ENCODE measurements at places on chromosomes 16 and 17. TPM values are rescaled to one million over a fixed set of nuclear protein-coding genes. Genes with fewer than 3 reads are reported as not detected.
A peak's percentile ranks its signal among the peaks of the same experiment; 100 is the strongest.

The KRTAP2-3 gene
- not detected for total RNA-seq

DNA sequence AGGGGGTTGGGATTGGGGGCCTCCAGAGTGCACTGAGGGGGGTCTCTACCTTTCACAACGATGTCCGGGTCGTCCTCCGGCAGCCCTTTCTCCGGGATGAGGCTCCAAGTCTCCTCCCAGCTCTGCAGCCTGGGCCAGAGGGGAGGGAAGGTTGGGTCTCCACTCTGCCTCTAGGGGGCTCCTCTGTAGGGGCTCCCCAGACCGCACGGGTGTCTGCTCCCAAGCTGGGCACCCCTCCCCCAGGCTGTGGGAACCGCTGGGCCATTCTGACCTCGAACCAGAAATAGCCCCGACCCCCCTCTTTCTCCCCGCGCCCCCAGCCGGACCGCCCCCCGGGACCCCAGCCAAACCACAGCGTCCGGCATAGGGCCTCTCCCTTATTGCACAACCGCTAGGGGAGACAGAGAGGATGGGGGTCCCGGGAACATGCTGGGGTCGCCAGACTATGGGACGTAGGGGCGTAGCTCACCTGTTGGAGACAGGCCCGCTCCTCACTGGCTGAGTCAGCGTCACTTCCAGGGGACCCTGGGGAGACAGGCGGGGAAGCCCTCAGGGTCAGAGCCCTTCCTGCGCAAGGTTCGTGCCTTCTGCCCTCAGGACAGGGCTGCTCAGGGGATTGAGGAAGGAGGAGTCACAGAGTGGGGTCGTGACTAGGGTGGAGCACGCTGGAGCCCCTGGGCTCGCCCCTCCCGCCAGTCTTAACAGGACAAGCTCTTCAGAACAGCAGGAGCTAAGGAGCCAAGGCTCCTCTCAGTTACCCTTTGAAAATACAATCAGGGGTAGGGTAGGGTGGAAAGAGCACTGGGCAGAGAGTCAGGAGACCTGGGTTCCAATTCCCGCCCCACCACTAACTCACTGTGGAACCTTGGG lies 2.7 kb downstream of the PLEKHH3 start:
- H3K4me3 ChIP-seq, result peak overlapping the region; percentile 96
- no peaks in the 10 kb centered on the region for H3K27me3 ChIP-seq
- H3K36me3 ChIP-seq, result peaks cover 39% of the 10 kb centered on the region
- DNase-seq, result peak; percentile 100
- H3K27ac ChIP-seq, result no peak overlapping the region
- peaks cover 28% of the 10 kb centered on the region for H3K4me1 ChIP-seq

- H3K36me3 ChIP-seq, result no peaks in the 10 kb centered on the region
- H3K27ac ChIP-seq, result no peak overlapping the region
- H3K4me3 ChIP-seq, result no peak overlapping the region
- no peaks in the 10 kb centered on the region for H3K4me1 ChIP-seq
- no peak for DNase-seq
Measured at GRCh38 chr17:11545696-11546095, 52.6 kb upstream of the DNAH9 start.

GRCh38 chr17:5331506-5331905 lies 49.4 kb downstream of the RABEP1 start:
- no peak overlapping the region for H3K4me3 ChIP-seq
- no peak for DNase-seq
- peak overlapping the region; percentile 33 for H3K27ac ChIP-seq
- peaks cover 10% of the 10 kb centered on the region for H3K4me1 ChIP-seq

DNA sequence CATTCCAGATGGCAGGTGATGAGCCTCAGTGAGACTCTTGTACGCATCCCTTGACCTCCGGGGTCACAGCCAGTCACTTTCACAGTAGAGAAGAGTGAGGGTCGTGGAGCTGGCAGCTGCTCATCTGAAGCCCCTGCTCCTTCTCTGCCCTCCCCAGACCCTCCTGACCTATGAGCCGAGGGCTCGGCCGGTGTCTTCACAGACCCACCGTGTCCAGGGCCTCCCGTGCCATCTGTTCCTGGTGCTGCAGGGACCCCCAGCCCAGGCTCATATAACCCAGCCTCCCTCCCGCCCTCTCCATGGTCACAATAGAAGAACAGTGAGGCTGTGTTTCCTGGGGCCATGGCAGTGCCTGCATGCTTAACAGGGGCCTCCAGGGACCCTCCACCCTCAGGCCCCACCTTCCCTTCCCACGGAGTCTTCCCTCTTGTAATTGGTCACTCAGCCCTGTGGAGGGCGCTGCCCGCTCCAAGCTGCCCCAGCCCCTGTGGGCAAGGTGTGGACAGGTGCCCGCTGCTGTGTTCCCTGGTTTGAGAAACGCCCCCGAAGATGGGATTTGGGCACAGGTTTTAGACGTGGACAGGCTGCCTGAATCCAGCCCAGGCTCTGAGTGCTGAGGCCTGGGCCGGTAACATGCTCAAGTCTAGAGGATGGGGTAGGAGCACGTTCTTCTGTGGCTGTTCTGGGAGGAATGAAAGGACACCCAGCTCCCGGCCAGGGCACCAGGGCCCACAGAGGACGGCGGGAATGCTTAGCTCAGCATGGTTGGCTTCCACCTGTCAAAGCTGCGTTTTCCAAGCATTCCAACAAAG lies 38.7 kb downstream of the ACSF3 start:
- H3K4me3 ChIP-seq, result no peak overlapping the region
- no peak overlapping the region for H3K27ac ChIP-seq
- no peaks in the 10 kb centered on the region for H3K4me1 ChIP-seq
- peak; percentile 55 for DNase-seq
- no peaks in the 10 kb centered on the region for H3K27me3 ChIP-seq

- peak; percentile 95 for DNase-seq
- H3K27me3 ChIP-seq, result no peaks in the 10 kb centered on the region
- H3K27ac ChIP-seq, result peak overlapping the region; percentile 86
Measured at GRCh38 chr17:1110862-1111598, 68.8 kb downstream of the ABR start.
